ENCODE measurements at places on chromosomes 16 and 17.

DNA sequence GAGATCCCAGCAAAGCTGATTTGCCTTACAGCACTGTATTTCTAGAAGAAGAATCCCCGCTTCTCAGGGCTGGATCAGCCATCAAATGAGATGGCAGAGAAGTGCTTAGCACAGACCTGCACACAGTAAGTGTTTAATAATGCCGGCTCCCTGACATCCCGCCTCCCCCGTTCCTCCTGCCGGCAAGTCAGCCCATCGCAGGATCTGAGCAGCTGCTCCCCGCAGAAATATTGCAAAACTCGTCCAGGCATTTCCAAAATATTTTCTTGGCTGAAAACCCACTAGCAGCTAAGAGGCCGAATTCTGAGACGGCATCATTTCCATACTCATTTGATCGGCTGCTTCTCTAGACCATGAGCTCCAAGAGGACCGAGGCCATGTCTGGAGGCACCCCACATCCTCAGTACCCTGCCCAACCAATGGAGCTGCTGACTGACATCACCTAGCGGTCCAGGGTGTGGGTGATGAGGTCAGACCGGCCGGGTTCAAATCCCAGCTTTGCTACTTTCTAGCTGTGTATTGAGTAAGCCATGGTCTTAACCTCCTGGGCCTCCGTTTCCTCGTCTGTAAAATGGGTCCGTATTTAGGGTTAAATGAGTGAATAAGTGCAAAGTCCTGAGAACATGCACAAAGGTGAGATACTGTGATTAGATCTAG is 251.5 kb downstream of the KATNIP start:
- no peak for DNase-seq

DNA sequence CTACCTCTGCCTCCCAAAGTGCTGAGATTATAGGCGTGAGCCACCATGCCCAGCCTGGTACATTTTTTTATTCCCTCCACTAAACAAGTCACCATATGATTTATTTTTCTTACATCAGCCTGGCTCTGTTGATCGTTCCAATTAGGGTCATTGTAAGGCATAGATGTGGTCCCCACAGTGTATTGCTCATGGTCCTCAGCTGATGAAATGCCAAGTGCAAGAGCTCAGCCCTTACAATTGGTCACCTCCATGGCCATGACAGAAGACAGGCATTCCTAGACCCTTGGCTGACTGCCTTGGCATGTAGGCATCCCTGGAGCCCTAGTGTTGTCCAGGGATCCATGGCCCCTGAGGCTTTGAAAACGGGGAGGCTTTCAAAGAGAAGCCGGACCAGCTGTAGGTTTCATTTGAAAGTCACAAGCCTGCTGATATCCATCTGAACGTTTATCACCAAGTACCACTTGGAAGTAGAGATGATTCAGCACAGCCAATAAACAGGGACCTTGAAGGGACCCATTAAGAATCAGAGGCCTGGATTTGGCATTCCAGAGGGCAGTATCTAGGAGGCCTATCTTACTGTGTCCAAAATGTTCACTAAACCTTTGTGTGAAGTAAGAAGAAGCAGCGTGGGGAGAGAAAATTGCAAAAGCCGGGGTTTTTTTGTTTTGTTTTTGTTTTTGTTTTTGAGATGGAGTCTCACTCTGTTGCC is 20.6 kb upstream of the PRKCA start:
- no peak for DNase-seq

DNA sequence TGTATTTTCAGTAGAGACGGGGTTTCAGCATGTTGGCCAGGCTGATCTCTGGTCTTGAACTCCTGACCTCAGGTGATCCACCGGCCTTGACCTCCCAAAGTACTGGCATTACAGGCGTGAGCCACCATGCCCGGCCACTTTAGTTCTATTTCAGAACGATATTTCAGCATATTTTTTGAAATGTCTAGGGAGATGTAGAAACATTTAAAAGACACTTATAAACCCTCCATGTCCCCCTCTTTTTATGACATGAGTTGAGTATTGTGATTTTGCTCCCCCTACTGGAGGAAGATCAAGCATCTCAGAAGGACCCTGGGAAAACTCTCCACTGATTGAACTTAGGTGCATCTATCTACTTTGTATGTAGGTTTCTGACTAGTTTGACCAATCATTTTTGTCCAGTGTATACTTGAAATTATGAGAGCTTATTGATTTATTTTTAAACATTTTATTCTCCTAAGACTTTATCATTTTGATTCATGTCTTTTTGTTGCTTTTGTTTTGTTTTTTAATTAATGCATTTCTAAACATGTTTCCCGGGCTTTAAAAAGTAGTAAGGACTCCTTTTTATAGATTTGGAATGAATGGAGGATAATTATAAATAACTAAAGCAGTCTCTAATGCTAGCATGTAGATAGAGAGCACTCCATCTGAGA is 105.1 kb downstream of the CHD9 start:
- DNase-seq = peak; percentile 43

DNA sequence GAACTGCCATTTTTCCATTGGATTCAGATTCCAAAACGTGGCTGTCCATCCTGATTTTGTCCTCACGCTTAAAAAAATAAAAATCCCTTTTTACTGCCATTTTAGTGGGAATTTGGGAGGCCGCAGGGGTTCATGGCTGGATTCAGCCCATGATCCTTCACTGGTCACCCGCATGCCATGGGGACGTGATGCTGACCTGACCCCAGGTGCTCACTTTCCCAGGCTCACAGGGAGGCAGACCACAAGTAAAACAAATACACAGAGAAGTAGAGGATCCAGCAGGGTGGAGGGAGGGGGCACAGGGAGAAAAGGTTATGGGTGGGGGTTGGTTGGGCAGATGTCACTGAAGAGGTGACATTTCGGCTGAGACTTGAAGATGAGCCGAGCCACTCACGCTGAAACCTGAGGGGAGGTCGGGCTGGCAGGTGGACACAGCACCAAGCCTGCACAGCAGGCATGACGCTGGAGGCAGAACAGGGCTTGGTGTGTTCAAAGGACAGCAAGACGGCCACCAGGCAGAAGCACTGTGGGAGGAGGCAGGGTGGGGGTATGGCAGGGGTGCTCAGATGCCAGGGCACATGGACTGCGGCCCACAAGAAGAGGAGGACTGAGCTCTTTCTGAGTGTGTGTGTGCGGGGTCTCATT is 10.7 kb downstream of the COX4I1 start:
- no peak for DNase-seq

- DNase-seq = no peak
These were observed 6.2 kb downstream of the ACD start for GRCh38 chr16:67653789-67654402.

DNA sequence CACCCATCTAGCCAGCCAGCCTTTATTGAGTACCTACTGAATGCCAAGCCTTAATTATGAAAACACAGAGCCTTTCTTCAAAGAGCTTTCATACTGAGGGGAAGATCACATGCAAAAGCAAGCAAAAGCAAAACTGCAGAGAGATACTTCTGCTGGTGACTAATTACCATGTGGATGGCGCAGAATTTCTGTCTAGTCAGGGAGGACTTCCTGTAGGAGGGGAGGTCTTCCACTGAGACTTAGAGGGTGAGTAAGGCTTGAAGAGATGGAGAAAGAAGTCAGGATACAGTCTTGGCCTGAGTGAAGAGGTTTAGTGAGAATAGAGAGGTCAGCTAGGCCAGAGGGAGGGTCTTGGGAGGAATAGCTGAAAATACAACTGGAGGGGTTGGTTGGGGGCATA is 53.9 kb upstream of the CCL2 start:
- peak; percentile 42 for DNase-seq

GRCh38 chr16:57803134-57803990 is 1.1 kb upstream of the KIFC3 start:
- no peak for DNase-seq

- DNase-seq = no peak
These were observed 4.3 kb upstream of the PLSCR3 start for GRCh38 chr17:7398612-7399011.

GRCh38 chr16:86244936-86245335 is 265.4 kb upstream of the FOXF1 start:
- DNase-seq = no peak

DNA sequence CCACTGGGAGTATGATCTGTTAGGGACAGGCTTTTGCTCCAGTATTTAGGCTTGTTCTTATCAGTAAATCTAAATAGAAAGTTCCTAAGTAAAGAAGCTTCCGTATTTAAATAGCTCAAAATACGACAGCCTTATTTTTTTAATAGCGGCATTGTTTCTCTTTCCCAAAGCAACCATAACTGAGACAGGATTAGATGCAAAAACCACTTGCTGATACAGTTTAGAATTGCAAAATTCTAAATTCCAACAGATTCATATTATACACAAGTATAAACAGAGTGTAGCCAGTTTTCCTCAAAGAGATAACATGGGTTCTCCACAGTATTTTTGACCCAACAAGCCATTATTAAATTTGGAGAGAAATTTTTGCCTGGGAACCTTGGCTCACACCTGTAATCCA is 276.7 kb downstream of the FTO start:
- DNase-seq = no peak

GRCh38 chr17:75272848-75273184 is 1.8 kb upstream of the MIF4GD start:
- DNase-seq = no peak

DNA sequence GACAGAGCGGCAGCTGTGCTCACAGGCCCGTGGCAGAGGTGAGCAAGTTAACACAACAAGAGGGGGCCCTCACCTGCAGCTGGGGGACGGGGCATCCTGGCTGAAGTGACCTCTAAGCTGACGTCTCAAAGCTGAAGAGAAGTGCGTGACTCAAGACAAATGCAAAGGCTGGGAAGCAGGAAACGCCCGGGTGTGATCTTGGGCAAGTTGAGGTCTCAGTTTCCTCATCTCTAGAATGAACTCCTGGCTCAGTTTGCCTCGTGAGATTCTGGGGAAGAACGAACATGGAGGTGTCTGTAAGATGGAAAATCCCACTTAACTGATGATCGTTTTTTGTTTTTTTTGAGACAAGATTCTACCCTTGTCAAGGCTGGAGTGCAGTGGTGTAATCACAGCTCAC is 40.1 kb upstream of the C1QL1 start:
- no peak for DNase-seq

- DNase-seq = no peak
These were observed 5.4 kb downstream of the NFATC3 start for GRCh38 chr16:68090533-68090932.

GRCh38 chr17:78121801-78122215 is 6.7 kb downstream of the TMC6 start:
- DNase-seq = no peak

GRCh38 chr17:50468304-50469207 is at the start of gene CHAD:
Gene CHAD (minus strand): TSS chr17:50468880. CDS start chr17:50468813, 67 bp downstream.
- DNase-seq = no peak

DNA sequence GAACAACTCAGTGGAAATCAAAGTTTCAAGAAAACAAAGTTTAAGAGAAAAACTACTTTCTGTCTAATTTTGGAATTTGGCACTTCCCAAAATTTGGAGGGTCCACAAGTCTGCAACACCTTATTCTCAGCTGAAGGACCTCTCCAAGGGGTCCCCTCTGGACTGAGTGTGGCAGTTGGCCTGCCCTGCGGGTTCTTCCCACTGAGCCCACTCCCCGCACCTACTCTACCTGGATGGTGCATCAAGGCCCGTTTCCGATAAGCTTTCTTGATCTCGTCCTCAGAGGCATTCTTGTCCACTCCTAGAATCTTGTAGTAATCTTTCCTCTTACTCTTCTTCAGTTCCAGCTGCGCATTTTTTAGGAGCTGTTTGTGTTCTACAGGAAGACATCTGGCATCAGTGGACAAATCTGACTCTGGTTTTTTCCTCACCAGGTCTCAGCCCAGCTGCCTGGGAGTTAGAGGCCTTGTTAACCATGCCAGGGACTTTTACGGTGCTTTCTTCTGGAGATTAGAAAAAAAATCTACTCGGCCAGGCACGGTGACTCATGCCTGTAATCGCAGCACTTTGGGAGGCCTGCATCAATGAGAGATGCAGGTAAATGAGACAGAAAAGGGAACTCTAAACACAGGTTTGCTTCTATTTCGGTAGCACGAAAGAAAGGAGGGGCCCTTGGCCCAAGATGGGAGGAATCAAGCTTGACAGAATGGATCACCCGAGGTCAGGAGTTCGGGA is 15.6 kb downstream of the CNP start:
- DNase-seq = peak; percentile 23

DNA sequence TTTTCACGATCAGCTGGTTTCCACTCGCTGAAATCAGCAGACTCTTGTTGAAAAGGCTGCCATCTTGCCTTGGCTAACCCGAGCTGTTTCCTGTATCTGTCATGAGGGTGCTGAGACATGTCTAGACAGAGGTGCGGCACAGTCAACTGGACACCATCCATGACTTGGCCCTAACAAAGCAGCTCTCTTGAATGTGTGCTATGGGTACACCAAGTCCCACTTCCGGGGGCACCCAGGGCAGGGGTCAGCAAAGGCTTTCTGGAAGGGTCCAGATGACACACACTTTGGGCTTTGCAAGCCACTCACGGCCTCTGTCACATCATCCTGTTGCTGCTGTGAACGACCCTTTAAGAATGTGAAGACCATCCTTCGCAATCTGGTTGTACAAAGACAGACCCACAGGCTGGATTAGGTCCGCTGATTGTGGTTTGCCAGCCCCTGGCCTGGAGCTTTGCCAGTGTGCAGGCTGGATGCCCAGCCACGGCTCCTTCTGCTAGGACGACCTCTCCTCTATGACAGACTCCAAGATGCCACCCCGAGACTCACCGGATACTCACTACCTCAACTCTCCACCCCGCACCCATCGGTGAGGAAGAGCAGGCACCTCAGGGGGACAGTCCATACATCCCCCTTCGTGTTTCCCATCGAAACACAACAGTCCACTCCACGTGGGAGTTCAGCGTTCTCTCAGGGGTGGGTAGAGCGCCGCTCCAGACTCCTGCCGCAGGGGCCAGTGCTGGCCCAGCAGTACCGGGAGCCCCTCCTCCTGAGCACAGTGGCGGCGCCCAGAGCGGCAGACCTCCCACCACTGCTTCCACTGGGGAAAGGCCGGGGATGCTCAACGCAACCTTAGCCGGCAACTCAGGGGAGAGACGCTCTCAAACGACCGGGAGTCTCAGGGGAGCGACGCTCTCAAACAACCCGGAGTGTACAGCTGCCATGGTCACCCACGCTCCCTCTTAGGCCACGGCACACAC is 123.5 kb downstream of the ANKRD11 start:
- peak; percentile 55 for DNase-seq

DNA sequence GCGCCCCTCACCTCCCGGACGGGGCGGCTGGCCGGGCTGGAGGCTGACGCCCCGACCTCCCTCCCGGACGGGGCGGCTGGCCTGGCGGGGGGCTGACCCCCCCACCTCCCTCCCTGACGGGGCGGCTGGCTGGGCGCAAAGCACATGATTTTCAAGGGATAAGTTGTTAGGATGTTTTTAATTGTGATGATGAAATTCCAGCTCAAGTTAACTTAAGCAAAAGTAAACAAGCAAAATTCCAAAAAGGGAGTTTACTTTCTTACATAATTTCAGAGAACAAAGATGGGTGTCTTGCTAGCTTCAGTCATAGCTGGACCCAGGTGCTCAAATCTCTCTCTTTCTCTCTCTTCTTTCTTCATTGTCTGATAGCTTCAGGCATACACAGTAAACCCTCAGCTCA is 33.6 kb upstream of the MED9 start:
- no peak for DNase-seq
